ENCODE measurements at places on chromosomes 3 and 15.
A peak's percentile ranks its signal among the peaks of the same experiment; 100 is the strongest.

DNA sequence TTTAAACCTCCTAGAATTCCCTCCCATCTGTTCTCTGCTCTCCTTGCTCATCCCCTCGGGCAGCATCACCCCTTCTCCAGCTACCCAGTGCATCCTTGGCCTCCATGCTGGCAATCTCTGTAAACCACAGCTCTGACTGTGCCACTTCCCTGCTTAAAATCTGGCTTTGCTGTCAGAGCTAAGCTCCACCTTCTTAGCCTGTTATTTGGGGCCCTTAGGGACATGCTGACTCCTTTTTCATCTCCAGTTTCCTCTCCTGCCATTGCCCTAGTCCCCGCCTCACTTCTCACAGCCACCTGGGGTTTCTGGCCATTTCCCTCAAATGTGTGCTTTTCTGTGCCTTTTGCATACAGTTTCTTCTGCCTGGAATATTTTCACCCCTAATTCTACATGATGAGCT lies 5.7 kb downstream of the SLC6A20 start:
- DNase-seq: no peak

- peak; percentile 50 for DNase-seq
These were observed 354 bp upstream of the KLHL24 start for GRCh38 chr3:183635107-183635430.

- DNase-seq: no peak
These were observed 13.5 kb downstream of the TARS3 start for GRCh38 chr15:101710806-101711205.

- no peak for DNase-seq
These were observed 15.8 kb upstream of the BTBD1 start for GRCh38 chr15:83082730-83083386.

All from NCI-H510A treated with DMSO at 0.1 percent for 48 hours (cell line).